ENCODE measurements at places on chromosomes 2 and 18.

GRCh38 chr18:79935098-79935480 is 16.4 kb downstream of the SLC66A2 start:
- no peaks in the 10 kb centered on the region for H3K36me3 ChIP-seq
- peaks cover 50% of the 10 kb centered on the region for H3K4me1 ChIP-seq
- H3K27me3 ChIP-seq = no peaks in the 10 kb centered on the region
- peak overlapping the region; percentile 15 for H3K4me3 ChIP-seq
- H3K27ac ChIP-seq = peak overlapping the region; percentile 93

GRCh38 chr2:175464311-175464670 is 282.8 kb upstream of the ATP5MC3 start:
- H3K27ac ChIP-seq = no peak overlapping the region
- no peaks in the 10 kb centered on the region for H3K27me3 ChIP-seq
- no peaks in the 10 kb centered on the region for H3K36me3 ChIP-seq
- no peak overlapping the region for H3K4me3 ChIP-seq

- no peaks in the 10 kb centered on the region for H3K27me3 ChIP-seq
- H3K27ac ChIP-seq = no peak overlapping the region
- no peaks in the 10 kb centered on the region for H3K36me3 ChIP-seq
- DNase-seq = no peak
- H3K4me3 ChIP-seq = no peak overlapping the region
- H3K4me1 ChIP-seq = no peaks in the 10 kb centered on the region
These were observed 568.1 kb upstream of the CRIM1 start for GRCh38 chr2:35787302-35788031.

GRCh38 chr2:196486146-196486545 is 153.4 kb upstream of the CCDC150 start:
- H3K4me3 ChIP-seq = no peak overlapping the region
- H3K27ac ChIP-seq = no peak overlapping the region
- DNase-seq = no peak
- H3K4me1 ChIP-seq = no peaks in the 10 kb centered on the region
- H3K27me3 ChIP-seq = no peaks in the 10 kb centered on the region

GRCh38 chr2:16374671-16375070 is 291.0 kb downstream of the CYRIA start:
- H3K36me3 ChIP-seq = no peaks in the 10 kb centered on the region
- H3K27ac ChIP-seq = no peak overlapping the region
- no peaks in the 10 kb centered on the region for H3K27me3 ChIP-seq
- no peak for DNase-seq

DNA sequence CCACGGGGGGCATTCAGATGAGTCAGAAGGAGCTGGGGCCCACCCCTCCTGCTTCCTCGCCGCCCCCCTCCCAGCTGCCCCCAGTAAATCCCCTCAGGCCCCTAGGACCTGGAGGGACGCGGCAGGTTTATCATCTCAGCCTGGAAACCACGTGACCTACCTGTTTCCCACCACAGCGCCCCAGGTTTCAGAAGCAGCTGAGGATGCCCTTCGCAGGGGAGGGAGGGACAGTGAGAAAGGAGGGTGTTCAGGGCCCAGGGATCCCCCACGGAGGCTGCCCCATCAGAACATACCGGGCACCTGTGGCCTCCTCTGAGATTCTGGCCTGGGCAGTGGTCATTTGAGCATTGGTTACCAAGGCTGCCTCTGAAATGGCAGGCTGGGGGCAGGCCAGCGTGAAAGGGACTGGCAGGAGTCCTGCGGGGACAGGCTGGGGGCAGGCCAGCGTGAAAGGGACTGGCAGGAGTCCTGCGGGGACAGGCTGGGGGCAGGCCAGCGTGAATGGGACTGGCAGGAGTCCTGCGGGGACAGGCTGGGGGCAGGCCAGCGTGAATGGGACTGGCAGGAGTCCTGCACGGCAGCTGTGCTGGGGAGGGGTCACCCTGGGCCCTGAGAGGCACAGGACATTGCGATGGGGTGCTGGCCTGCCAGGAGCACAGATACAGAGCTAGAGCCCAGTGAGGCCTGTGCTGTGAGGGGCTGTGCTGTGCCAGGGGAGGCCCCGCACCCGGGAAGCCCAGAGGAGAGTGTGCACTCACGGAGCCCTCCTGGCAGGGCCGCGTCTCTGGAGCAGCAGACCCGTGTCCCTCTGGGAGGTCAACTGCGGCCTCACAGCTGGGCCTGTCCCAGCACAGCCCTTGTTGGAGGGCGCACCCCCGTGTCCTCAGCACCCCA is 1.6 kb downstream of the NEU4 start:
- no peak overlapping the region for H3K27ac ChIP-seq
- H3K4me3 ChIP-seq = peak overlapping the region; percentile 73
- no peaks in the 10 kb centered on the region for H3K27me3 ChIP-seq
- no peaks in the 10 kb centered on the region for H3K4me1 ChIP-seq
- H3K36me3 ChIP-seq = no peaks in the 10 kb centered on the region
